ENCODE measurements at places on chromosomes 7 and 10. TPM values are rescaled to one million over a fixed set of nuclear protein-coding genes. Genes with fewer than 3 reads are reported as not detected.
A peak's percentile ranks its signal among the peaks of the same experiment; 100 is the strongest.

The PDK4 gene
- not detected for total RNA-seq

The SHH gene
- not detected for total RNA-seq

DNA sequence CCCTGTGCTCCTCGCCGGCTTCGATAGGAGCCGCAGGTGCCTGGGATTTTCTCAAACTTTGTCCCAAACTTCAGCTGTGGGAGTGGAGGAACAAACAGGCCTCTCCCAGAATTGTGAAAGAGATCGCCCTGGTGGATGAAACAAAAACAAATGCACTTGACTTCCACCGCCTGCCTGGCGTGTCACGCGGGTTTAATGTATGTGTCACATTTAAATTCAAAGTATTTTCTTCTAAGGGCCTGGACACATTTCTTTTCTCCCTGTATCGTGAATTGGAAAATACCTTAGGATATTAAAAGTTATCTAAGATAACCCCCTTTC lies 694 bp upstream of the WASL start:
- peak overlapping the region; percentile 96 for H3K27ac ChIP-seq
- peak; percentile 68 for DNase-seq
- H3K36me3 ChIP-seq = peaks cover 8% of the 10 kb centered on the region
- H3K4me1 ChIP-seq = peaks cover 48% of the 10 kb centered on the region

The DOCK4 gene
- 0.32 TPM for total RNA-seq

- H3K4me1 ChIP-seq = no peaks in the 10 kb centered on the region
- H3K4me3 ChIP-seq = no peak overlapping the region
Observed at GRCh38 chr7:66698652-66699205, 41.8 kb upstream of the RABGEF1 start.

GRCh38 chr10:128751284-128751683 lies 625.1 kb upstream of the MKI67 start:
- H3K27ac ChIP-seq = no peak overlapping the region
- DNase-seq = no peak
- H3K36me3 ChIP-seq = no peaks in the 10 kb centered on the region
- H3K27me3 ChIP-seq = peaks cover 6% of the 10 kb centered on the region

The NCF1 gene
- total RNA-seq = 0.35 TPM

- no peak overlapping the region for H3K4me3 ChIP-seq
- no peaks in the 10 kb centered on the region for H3K4me1 ChIP-seq
- H3K27ac ChIP-seq = no peak overlapping the region
- no peak for DNase-seq
- H3K27me3 ChIP-seq = no peaks in the 10 kb centered on the region
- no peaks in the 10 kb centered on the region for H3K36me3 ChIP-seq
Observed at GRCh38 chr7:84948634-84949033, 238.2 kb downstream of the SEMA3D start.

The WASL gene
- 5.5 TPM for total RNA-seq

GRCh38 chr7:7764520-7765396 lies 46.4 kb upstream of the RPA3 start:
- H3K27me3 ChIP-seq = no peaks in the 10 kb centered on the region
- H3K4me1 ChIP-seq = peaks cover 41% of the 10 kb centered on the region
- no peak overlapping the region for H3K4me3 ChIP-seq

- H3K4me1 ChIP-seq = peaks cover 34% of the 10 kb centered on the region
- peak overlapping the region; percentile 71 for H3K27ac ChIP-seq
- H3K4me3 ChIP-seq = no peak overlapping the region
- DNase-seq = no peak
- H3K36me3 ChIP-seq = peaks cover 28% of the 10 kb centered on the region
- no peaks in the 10 kb centered on the region for H3K27me3 ChIP-seq
Observed at GRCh38 chr10:102804382-102805055, 32.7 kb downstream of the CYP17A1 start.

GRCh38 chr10:104069613-104070012 lies 16.1 kb downstream of the COL17A1 start:
- H3K4me3 ChIP-seq = no peak overlapping the region
- H3K27me3 ChIP-seq = no peaks in the 10 kb centered on the region
- no peaks in the 10 kb centered on the region for H3K36me3 ChIP-seq

DNA sequence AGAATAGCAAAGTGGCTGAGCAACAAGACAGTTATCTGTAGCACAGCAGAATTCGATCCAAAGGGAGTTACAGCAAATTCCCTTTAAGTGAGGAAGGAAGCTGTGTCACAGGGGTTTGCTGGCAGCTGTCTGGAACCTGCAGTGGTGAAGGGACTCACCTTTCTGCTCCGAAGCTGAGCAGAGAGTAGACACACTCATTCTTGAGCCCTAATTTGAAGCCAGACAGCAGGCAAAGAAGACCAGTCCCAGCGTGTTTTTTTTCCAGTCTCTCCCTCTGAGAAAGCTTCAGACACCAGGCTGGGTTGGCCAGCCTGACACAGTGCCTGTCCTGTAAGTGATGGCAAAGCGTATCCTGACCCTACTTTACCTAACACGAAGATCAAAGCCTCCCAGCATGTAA lies 210.7 kb downstream of the TRIL start:
- no peak for DNase-seq
- H3K4me3 ChIP-seq = no peak overlapping the region
- H3K4me1 ChIP-seq = no peaks in the 10 kb centered on the region
- peaks cover 5% of the 10 kb centered on the region for H3K27me3 ChIP-seq
- no peaks in the 10 kb centered on the region for H3K36me3 ChIP-seq

GRCh38 chr7:7819442-7820247 lies 101.2 kb upstream of the RPA3 start:
- no peaks in the 10 kb centered on the region for H3K27me3 ChIP-seq
- H3K4me3 ChIP-seq = no peak overlapping the region
- no peak overlapping the region for H3K27ac ChIP-seq
- H3K4me1 ChIP-seq = peaks cover 36% of the 10 kb centered on the region
- peaks cover 21% of the 10 kb centered on the region for H3K36me3 ChIP-seq

DNA sequence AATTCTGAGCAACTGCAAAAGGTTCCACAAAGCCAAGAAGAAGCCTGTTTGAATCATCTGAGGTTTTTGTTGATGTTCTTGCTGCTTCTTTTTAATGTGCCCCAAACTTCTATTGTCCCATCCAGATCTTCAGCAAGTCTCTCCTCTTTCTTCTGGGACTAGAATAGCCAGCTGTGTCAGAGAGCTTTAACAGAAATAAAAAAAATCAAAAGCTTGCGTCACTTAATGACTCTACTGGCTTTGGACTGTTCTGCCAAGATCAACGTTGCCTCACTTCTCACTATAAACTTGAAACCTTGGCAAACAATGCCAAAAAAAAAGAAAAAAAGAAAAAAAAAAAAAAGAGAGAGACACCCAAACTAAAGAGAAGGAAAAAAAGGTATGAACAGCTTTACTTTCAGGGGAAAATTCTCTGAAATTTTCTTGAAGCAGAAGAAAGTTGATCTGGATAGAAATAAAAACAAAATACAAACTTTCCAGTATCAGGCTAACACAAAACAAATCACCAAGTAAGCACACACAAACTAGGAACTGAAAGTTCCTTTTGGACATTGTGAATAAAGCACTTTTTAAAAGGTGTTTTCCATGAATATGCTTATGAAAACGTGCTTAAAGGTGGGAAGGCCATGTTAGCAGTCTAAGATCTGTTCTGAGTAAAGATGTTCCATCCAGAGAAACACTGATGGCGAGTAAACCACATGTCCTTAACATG lies 14.8 kb downstream of the USP54 start:
- no peak for DNase-seq
- H3K4me3 ChIP-seq = no peak overlapping the region
- H3K4me1 ChIP-seq = no peaks in the 10 kb centered on the region
- no peaks in the 10 kb centered on the region for H3K36me3 ChIP-seq
- H3K27me3 ChIP-seq = no peaks in the 10 kb centered on the region

The DCLRE1C gene
- 17.9 TPM for total RNA-seq

The NEUROD6 gene
- not detected for total RNA-seq

GRCh38 chr10:31017534-31018355 lies 13.9 kb downstream of the ZNF438 start:
- H3K36me3 ChIP-seq = no peaks in the 10 kb centered on the region
- no peak for DNase-seq
- H3K27ac ChIP-seq = no peak overlapping the region

GRCh38 chr7:37362802-37363201 lies 85.9 kb downstream of the ELMO1 start:
- H3K27ac ChIP-seq = peak overlapping the region; percentile 99
- DNase-seq = no peak
- H3K36me3 ChIP-seq = peaks cover 13% of the 10 kb centered on the region
- H3K4me1 ChIP-seq = peaks cover 91% of the 10 kb centered on the region
- H3K27me3 ChIP-seq = no peaks in the 10 kb centered on the region

The FAM13C gene
- total RNA-seq = not detected

DNA sequence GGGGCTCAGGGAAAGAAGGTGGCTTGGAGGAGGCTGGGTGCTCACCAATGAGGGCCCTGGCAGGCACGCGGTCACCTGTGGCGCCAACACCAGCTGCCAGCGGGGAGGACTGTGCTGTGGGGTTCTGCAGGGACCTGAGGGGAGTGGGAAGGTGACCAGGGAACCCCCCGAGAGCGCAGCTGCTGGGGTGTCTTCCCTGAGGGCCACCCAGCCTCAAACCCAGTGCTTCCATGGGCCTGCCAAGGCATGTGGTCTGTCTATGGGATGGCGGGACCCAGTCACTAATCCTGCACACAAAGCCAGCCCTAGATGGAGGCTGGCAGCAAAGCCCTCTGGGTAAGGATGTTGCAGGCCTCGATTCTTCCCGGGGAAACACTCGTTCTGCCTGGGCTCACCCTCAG lies 117.1 kb downstream of the EBF3 start:
- H3K4me1 ChIP-seq = no peaks in the 10 kb centered on the region
- DNase-seq = no peak
- H3K4me3 ChIP-seq = no peak overlapping the region
- no peaks in the 10 kb centered on the region for H3K27me3 ChIP-seq
- H3K27ac ChIP-seq = no peak overlapping the region
- H3K36me3 ChIP-seq = no peaks in the 10 kb centered on the region

DNA sequence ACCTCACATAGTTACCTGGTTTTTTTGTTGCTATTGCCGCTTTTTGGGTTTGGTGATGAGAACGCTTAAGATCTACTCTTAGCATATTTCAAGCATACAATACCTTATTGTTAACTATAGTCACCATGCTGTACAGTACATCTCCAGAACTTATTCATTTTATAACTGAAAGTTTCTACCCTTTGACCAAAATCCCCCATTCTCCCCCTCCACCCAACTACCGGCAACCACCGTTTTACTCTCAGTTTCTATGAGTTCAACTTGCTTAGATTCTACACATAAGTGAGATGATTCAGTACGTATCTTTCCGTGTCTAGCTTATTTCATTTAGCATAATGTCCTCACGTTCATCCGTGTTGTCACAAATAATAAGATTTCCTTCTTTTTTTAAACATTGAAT lies 86.7 kb upstream of the IL6 start:
- peaks cover 31% of the 10 kb centered on the region for H3K27me3 ChIP-seq
- DNase-seq = peak; percentile 69
- peaks cover 22% of the 10 kb centered on the region for H3K4me1 ChIP-seq
- no peak overlapping the region for H3K27ac ChIP-seq

DNA sequence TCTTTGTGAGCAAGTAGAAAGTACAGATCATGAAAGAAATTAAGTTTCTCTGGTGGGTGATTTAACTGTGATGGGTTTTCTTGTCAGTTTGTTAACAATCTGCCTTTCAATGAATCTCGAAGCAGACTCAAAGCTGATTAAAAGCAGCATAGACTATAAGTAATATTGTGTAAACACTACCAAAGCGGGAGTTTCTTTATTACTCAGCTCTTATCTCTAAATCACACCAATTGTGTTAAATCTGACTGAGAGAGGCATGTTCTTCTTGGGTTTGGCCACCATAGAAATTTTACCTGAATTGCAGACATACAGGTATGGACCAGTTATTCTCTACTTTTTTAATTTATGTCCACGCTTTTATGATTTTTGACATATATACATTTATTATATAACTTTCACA lies 65.2 kb downstream of the DKK1 start:
- no peaks in the 10 kb centered on the region for H3K4me1 ChIP-seq
- DNase-seq = no peak
- no peak overlapping the region for H3K27ac ChIP-seq
- H3K4me3 ChIP-seq = no peak overlapping the region

- H3K27ac ChIP-seq = no peak overlapping the region
- no peak for DNase-seq
- peaks cover 26% of the 10 kb centered on the region for H3K36me3 ChIP-seq
- H3K4me1 ChIP-seq = peaks cover 41% of the 10 kb centered on the region
- H3K27me3 ChIP-seq = no peaks in the 10 kb centered on the region
- H3K4me3 ChIP-seq = no peak overlapping the region
Observed at GRCh38 chr10:32459051-32459698, 13.2 kb downstream of the CCDC7 start.

The HYAL4 gene
- total RNA-seq = 0.25 TPM

The PLA2G12B gene
- not detected for total RNA-seq

The C10orf105 gene
- 0.34 TPM for total RNA-seq

DNA sequence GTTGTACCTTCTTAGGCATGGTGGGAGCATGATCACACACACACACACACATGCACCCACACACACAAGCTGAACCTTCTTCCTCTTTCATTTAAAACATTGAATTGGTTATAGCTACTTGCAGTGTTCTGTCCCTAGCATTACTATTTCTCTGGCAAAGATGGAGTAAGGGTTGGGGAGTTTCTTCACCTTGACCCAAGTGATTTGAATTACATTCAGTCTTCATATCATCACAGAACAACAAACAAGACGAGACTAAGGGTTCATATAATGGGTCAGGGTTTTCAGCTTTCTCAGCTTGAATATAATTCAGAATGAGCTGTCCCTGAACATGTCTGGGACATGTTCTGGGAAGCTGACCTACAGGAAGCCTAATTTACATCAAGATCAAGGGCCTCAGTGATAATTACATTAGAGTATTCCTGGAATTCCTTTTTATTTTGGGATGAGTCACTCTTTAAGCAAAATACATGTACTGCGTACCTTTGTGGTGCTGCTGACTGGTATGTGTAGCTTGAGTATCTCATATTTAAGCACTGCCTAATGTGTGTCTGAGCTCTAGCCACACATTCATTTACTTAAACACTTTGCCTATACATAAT lies 213.5 kb upstream of the TMEM229A start:
- H3K27ac ChIP-seq = no peak overlapping the region
- no peak for DNase-seq
- no peaks in the 10 kb centered on the region for H3K27me3 ChIP-seq
- H3K4me3 ChIP-seq = no peak overlapping the region

The DGKB gene
- total RNA-seq = not detected

The SMC3 gene
- 83.5 TPM for total RNA-seq

DNA sequence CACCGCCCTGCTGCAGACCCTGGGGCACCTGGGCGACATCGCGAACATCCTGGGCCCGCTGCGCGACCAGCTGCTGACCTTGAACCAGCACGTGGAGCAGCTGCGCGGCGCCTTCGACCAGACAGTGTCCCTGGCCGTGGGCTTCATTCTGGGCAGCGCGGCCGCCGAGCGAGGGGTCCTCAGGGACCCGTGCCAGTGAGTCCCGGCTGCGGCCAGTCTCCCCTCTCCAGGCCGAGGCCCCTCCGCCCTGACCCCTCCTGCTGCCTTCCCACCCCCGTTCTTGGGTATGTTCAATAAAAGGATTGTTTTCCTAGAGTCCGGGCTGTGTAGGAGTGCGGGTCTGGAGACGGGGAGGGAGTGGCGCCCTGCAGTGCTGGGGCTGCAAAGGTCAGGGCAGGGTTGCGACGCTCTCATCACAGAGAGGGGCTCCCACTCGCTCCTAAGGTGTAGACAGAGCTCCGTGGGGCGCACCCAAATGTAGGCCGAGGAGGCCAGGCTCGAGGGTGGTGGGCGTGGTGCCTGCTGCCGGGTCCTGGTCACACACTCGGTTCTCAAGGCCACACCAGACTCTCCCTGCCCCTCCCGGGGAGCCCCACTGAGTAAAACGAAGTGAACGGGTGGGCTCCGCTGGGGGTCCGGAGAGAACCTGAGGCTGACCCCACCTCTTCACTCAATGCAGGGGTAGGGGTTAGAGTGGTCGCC lies 1.4 kb downstream of the UTF1 start:
- no peak overlapping the region for H3K27ac ChIP-seq
- no peaks in the 10 kb centered on the region for H3K36me3 ChIP-seq
- DNase-seq = no peak
- peaks cover 47% of the 10 kb centered on the region for H3K27me3 ChIP-seq
